ENCODE measurements at places on chromosomes 4 and X. TPM values are rescaled to one million over a fixed set of nuclear protein-coding genes. Genes with fewer than 3 reads are reported as not detected.

DNA sequence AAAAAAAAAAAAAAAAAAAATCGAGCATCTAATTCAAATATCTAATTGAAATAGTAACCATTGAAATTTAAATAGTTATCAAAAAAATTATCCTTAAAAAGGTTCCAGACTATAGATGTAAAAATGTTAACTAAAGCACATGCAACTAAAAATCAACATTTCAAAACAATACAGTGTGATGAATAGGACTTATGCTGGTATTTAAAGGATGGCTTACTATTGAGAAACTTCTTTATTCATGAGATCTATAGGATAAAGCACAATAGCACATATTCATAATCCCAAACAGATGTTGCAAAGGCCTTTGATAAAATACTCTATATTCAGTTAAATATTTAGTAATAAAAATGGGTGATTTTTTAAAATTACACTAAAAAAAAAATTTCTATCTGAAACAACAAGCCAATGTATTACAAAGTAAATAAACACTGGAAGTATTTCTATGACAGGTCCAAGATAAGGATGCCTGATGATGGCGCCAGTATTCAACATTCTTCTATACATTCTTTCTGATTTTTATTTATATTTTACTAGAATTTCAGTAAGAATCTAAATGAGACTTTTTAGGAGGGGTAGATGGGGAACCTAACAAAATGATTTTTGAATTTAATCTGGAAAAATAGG, 26.3 kb downstream of the DCLK2 start:
- no peak for DNase-seq

DNA sequence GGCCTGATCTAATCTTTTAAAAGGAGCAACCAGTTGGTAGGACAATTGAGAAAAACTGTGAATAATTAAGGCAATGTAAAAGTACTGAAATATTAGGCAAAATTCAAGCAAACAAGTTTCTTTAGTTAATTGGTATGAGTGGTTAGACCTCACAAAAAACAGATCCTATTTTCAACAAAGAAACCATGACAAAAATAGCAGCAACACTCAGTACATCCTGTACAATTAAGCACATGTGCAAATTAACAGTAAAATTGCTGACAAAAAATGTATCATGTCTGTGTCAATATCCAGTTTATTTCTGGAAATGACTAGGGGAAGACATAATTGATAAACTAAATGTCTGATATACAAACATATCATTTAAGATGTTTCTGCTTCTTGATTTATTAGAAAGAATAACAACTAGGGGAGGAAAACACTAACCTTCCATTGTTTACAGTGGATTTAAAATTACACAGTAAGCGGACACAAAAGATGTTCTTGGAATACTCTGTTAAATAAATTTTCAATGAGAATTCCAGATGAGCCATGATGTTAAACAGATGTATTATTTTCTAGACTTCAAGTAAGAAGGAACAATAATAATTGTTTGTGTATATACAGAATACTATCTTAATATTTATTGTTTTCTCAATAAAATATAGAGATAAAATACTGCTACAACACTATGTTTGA, 638.9 kb downstream of the SPRY1 start:
- no peak for DNase-seq

- DNase-seq = no peak
Measured at GRCh38 chr4:82063017-82063416, 310.8 kb downstream of the HNRNPD start.

GRCh38 chr4:24763631-24764297, 31.6 kb upstream of the SOD3 start:
- DNase-seq = peak; percentile 44

GRCh38 chr4:183030309-183030708, 68.7 kb upstream of the WWC2 start:
- no peak for DNase-seq

DNA sequence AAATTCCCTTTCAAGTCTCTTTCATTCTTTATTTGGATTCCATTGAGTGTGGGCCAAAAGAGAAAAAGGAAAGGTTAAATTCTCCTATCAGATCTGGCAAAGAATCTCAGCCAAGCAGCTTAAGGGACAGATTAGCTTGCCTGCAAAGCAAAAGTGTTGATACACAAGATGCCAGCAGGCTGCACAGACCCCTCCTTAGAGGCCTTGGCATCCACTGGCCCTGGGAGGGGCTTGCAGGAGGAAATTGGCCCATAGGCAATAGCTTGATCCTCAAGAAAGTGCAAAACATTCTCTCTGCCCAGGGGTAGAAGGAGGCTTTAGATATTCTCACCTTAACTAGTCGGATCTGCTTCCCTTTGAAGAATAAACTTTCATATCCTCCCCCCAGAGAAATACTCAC, 300.4 kb upstream of the CPEB2 start:
- no peak for DNase-seq

GRCh38 chrX:71669492-71669891, 2.1 kb downstream of the LOC101059915 start:
- DNase-seq = no peak

GRCh38 chr4:143641361-143641760, 59.1 kb downstream of the FREM3 start:
- DNase-seq = no peak

DNA sequence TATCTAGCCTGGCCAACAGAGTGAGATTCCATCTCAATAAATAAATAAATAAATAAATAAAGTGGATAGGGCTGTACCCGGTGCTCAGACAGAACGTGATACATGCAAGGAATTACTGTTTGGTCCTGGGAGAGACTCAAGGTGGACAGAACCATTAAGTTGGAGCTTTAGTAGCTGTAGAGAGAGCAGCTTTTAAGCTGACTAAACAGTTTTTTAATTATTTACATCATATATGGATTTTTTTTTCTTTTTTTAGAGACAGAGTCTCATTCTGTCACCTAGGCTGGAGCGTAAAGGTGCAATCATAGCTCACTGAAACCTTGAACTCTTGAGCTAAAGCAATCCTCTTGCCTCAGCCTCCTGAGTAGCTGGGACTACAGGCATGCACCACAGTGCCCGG, 92.5 kb upstream of the ATP6AP2 start:
- no peak for DNase-seq

DNA sequence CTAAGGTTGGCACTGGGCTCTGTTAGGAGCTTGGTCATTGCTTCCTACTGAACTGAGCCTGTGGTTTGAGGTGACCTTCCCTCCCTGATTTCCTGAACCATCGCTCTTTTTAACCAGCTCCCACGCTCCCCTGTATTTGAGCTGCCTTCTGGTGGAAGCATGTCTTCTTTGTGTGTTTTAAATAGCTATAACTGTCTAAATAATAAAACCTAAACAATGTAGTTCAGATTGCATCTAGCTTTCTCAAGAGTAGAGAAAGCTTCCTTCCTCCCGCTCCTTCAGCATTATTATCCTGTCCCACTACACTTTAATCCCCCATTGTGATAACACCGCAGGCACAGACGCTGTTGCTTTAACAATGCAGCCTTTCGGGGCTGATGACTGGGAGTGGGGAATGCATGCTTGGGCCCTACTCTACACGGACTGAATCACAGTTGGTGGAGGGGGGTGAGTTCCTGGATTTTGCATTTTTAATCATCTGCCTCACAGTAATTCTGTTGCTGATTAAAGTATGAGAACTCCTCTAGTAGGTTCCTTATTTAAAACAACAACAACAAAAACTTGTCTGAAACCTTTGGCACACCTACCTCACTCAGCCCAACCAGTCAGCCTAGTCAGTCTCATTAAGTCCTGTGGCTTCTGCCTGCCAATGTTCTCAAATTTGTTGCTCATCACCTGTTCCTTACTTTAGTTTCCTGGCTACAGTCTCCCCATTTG, 6.6 kb downstream of the SMS start:
- no peak for DNase-seq

GRCh38 chr4:6674500-6675149, 19.1 kb upstream of the S100P start:
- no peak for DNase-seq

DNA sequence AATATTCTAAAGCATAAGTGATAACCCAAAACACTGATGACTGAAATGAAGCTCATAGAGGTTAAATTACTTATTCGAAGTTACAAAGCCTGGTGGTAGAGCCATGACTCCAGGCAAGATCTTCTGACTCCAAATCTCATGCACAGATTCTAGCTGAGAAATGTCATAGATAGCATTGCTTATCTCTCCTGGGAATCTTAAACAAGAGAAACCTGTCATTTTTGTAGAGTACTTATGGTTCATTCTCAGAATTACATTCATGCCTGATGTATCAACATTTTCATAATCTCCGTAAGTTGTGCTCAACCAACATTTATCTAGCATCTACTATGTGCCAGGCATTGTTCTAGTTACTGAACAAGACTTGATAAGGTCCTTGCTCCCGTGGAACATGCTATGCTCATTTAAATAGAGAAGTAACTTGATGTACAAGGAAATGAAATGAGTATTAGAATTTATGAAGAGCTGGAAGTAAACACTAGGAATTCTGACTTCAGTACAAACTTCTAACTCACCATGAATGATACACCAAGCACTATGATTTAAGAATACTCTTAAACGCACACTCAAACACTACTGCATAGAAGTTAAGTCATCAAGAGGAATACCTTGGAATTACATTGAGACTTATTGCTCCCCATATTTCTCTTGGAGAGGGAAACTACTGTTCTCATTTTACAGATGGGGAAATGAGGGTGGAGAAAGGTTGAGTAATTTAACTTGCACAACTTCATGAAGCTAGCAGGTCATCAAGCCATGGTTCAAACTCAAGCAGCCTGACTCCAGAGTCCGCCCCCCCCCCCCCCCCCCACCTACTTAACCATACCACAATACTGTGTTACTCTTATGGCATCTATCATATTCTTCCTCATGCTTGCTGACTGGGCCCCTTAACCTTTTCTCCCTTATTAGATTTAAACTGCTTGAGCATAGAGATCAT, 45.4 kb downstream of the MBNL3 start:
- DNase-seq = no peak

DNA sequence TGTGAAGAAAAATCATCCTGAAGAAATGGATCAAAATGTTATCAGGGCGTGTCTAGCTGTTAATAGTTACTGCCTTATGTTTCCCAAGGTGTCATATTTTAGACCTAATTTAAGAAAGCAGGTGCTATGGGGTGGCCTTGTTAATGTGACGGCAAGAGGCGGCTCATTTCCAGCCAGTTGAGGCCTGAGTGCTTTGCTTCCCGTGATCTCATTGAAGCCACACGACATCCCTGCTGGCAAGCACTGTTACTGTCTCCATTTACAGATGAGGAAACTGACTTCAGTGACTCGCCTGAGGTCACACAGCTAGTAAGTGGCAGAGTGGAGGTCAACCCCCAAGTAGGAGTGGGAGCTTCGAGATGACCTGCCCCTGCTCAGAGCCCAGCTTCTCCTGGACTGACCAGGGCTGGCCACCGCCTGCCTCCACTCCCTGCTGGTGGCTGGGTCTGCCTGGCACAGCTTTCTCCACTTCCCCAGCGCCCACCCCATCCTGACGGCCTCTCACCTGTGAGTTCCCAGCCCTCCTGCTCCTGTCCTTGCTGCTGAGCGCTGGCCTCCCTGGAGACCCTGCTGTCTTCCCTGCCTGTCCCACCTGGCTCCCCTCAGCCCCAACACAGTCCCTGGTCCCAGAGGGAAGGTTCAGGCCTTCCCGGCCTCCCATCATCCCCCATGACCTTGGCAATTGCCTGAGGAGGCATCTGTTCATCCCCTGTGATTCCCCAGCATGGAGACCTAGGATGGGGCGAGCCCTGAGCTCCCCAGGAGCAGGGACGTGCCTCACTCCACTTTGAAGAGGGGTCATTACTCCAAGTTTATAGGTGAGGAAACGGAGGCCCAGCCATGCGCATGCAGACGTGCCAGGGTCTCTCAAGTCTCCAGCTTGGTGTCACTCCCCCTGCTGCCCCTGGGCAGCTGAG, 47.7 kb upstream of the SORCS2 start:
- no peak for DNase-seq

DNA sequence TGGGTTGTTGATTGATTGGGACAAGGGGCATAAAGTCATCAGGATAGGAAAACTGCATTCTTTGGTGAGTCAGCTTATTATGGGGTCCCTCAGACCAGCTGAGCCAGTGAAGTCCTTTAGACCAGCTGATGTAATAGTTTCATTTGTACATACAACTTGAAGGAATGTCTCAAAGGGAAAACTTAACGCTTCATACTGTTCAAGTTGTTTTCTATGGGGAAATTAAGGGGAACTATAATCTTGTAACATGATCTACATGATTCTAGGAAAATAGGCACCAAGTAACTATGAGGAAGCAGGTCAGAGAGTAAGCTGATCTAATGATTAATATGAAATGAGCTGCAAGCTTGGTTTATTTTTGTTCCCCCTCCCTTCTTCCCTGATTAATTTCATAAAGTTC, 175.1 kb upstream of the GRID2 start:
- no peak for DNase-seq

- no peak for DNase-seq
Measured at GRCh38 chrX:68920561-68920960, 91.7 kb downstream of the EFNB1 start.

DNA sequence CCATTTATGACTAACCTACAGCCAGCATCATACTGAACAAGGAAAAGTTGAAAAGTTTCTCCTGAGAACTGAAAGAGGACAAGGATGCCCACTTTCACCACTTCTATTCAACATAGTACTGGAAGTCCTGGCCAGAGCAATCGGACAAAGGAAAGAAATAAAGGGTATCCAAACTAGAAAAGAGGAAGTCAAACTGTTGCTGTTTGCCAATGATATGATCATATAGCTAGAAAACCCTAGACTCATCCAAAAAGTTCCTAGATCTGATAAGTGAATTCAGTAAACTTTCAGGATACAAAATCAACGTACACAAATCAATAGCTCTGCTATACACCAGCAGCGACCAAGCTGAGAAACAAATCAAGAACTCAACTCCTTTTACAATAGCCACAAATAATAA, 64.5 kb downstream of the CENPC start:
- no peak for DNase-seq

GRCh38 chr4:184265546-184266351, 48.1 kb upstream of the ENPP6 start:
- no peak for DNase-seq

GRCh38 chr4:91212211-91212610, 1085.0 kb downstream of the CCSER1 start:
- no peak for DNase-seq

DNA sequence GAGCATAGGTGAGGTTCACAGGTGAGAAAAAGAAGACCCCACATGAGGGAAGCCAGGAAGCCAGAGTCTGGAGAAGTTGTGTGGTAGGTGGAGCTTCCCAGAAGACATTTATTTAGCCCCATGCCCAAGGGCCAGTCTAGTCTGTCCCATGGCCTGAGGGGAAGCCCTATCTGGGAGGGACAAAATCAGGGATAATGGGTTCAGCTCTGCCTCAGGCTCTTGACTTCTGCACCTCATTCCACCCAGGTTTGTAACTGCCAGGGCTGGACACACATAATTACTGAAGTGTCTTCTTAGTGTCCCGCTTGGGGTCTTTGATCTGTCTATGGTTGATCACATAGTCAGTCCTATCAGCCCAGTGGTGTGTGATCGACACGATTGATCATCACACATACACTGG, 36.0 kb downstream of the TSC22D3 start:
- no peak for DNase-seq

- peak; percentile 89 for DNase-seq
Measured at GRCh38 chrX:40006106-40007017, 91.4 kb downstream of the BCOR start.

GRCh38 chr4:681736-682451, 7.1 kb downstream of the SLC49A3 start:
- peak; percentile 92 for DNase-seq

OTUD6A gene
- not detected for total RNA-seq

PAGE1 gene
- total RNA-seq = not detected

SLAIN2 gene
- total RNA-seq = 79.8 TPM

SAGE1 gene
- total RNA-seq = not detected

HS6ST2 gene
- 1.00 TPM for total RNA-seq

POF1B gene
- total RNA-seq = 1.1 TPM

Measured in upper lobe of left lung (tissue), 6 donors.